ENCODE measurements at places on chromosomes 7 and 10. TPM values are rescaled to one million over a fixed set of nuclear protein-coding genes. Genes with fewer than 3 reads are reported as not detected.
A peak's percentile ranks its signal among the peaks of the same experiment; 100 is the strongest.

- no peaks in the 10 kb centered on the region for H3K27me3 ChIP-seq
- DNase-seq: no peak
- H3K36me3 ChIP-seq: no peaks in the 10 kb centered on the region
- no peak overlapping the region for H3K4me3 ChIP-seq
- H3K4me1 ChIP-seq: peaks cover 29% of the 10 kb centered on the region
Measured at GRCh38 chr10:95814011-95814727, 58.2 kb downstream of the ENTPD1 start.

DNA sequence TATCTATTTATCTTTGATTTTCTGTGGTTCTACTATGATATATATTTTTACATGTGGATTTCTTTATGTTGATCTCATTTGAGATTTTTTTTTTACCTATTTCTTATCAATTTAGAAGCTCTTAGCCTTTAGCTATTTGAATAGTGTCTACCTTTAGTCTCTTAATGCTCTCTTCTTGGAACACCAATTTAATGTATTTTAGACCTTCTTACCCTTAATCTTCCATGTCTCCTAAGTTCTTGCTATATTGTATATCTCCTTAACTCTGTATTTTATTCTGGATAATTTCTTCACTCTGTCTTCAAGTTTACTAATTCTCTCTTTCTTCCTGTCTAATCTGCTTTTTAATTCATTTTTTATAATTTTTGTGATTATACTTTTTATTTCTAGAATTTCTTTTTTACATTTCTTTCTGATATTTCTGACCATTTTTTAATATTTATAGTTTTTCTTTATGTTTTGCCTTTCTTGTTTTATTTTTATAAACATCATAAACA is 27.3 kb downstream of the CSTF2T start:
- H3K4me3 ChIP-seq: no peak overlapping the region
- H3K27ac ChIP-seq: no peak overlapping the region
- no peaks in the 10 kb centered on the region for H3K27me3 ChIP-seq

The TAS2R5 gene
- 1.2 TPM for total RNA-seq

The PTF1A gene
- not detected for total RNA-seq

GRCh38 chr10:58331646-58332045 is 3.2 kb upstream of the UBE2D1 start:
- peaks cover 5% of the 10 kb centered on the region for H3K4me1 ChIP-seq
- no peak for DNase-seq
- no peak overlapping the region for H3K27ac ChIP-seq
- H3K27me3 ChIP-seq: no peaks in the 10 kb centered on the region

The MMD2 gene
- not detected for total RNA-seq

The SLC29A4 gene
- 4.9 TPM for total RNA-seq

The LIPK gene
- not detected for total RNA-seq

DNA sequence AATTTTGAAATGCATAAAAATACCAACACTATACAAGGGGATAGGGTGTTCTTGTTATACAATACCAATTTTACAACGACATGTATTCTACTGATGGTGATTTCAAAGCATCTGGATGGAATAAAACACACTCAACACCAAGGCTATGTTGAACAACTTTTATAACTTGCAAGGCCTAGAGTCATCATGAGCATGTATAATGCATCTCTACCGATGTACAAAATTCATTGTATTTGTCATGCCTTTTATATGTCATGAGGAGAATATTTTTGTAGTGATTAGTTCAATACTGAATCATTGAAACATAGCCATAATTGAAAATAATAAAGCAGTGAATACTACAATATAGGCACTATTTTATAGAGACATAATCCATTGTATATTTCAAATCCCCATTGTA is 160.2 kb downstream of the ETV1 start:
- H3K27me3 ChIP-seq: no peaks in the 10 kb centered on the region
- H3K4me1 ChIP-seq: no peaks in the 10 kb centered on the region
- no peak overlapping the region for H3K27ac ChIP-seq
- no peak for DNase-seq
- H3K4me3 ChIP-seq: no peak overlapping the region

- no peaks in the 10 kb centered on the region for H3K4me1 ChIP-seq
- H3K4me3 ChIP-seq: no peak overlapping the region
- H3K27ac ChIP-seq: no peak overlapping the region
- no peaks in the 10 kb centered on the region for H3K36me3 ChIP-seq
Measured at GRCh38 chr7:29445736-29446135, 117.9 kb upstream of the PRR15 start.

DNA sequence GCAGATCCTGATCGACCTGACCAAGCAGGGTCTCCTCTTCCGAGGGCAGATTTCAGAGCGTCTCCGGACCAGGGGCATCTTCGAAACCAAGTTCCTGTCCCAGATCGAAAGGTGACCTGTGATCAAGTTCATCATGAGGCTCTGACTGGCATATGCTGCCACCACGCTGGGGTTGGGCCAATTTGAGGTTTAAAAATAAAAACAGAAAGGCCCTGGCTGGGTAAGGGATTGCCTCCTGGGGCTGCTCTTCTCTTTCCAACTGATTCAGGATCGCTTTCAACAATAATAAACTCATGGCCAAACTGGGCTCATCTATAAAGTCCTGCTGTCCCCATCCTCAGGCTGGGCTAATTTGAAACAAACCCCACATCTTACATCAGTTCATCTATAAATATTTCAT is 17.1 kb upstream of the HK1 start:
- H3K4me3 ChIP-seq: no peak overlapping the region
- no peaks in the 10 kb centered on the region for H3K4me1 ChIP-seq
- H3K27ac ChIP-seq: no peak overlapping the region
- H3K27me3 ChIP-seq: no peaks in the 10 kb centered on the region

DNA sequence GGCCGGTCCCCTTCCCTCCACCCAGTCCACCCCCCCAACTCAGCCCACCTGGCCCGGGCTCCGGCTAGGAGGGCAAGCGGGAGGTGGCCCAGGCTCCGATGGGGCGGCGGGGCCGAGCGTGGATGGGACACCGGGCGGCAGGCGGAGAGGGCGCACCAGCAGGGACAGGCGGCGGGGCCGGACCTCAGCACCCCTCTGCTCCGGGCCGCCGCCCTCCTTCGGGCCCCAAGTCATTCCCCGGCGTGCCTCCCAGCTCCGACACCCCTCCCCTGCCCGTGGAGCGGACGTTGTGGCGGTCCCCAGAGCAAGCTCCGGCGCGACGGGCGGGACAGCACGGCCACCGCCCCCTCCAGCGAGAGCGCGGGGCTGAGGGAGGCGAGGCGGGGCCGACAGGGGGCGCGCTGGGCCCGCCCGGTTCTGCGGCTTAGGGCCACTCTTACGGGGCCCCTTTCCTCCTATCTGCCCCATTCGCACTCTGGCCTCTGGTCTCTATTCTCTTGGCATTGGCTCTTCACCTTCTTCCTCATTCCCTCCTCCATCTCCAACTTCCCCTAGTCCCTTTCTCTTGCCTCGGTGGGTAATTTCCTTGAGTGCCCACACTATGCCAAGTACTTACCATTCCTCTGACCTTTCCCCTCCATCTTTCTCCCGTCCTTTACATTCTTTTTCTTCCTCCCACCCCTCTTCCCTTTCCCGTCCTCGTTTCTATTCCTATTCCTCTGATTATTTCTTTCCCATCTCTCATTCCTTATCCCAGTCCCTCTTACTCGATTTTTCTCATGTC is 701 bp upstream of the GBX1 start:
- H3K4me1 ChIP-seq: peaks cover 15% of the 10 kb centered on the region
- H3K36me3 ChIP-seq: no peaks in the 10 kb centered on the region
- no peak for DNase-seq
- H3K4me3 ChIP-seq: peak overlapping the region; percentile 57
- no peak overlapping the region for H3K27ac ChIP-seq
- peaks cover 31% of the 10 kb centered on the region for H3K27me3 ChIP-seq

The MCM10 gene
- total RNA-seq: not detected

The MPP7 gene
- total RNA-seq: 46.6 TPM

DNA sequence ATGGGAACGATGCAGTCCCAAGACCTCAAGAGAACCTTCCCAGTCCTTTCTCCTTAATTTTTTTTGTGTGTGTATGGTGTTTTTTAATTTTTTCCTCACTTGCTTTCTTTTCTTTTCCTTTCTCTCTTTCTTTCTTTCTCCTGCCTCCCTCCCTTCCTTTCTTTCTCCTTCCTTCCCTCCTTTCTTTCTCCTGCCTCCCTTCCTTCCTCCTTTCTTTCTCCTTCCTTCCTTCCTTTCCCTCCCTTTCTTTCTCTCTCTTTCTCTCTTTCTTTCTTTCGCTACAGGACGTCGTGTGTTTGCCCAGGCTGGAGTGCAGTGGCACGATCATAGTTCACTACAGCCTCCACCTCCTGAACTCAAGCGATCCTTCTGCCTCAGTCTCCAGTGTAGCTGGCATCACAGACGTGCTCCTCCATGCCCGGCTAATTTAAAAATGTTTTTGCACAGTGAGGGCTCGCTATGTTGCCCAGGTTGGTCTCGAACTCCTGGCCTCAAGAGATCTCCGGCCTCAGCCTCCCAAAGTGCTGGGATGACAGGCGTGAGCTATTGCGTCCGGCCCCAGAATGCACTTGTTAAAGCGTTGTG is 709 bp upstream of the NIPSNAP2 start:
- peaks cover 4% of the 10 kb centered on the region for H3K36me3 ChIP-seq
- peak overlapping the region; percentile 95 for H3K27ac ChIP-seq
- H3K4me3 ChIP-seq: peak overlapping the region; percentile 77
- H3K27me3 ChIP-seq: no peaks in the 10 kb centered on the region
- no peak for DNase-seq

DNA sequence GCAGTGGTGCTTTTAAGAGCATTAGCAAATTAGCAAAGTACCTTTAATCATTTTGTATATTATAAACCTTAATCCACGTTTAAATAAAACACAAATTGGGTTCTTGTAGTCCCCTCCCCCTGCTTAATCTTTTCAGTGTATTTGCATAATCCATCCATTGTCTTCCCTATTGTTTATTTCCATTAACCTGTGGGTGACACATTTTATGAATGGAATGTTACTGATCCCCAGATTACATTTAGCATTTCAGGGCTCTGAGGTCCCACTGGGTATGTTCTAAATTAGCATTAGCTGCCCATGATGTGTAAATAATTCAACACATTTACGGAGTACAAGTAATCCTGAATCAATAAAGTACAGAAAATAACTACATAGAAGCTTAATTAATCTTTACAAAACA is 138.4 kb upstream of the FEZF1 start:
- H3K4me1 ChIP-seq: no peaks in the 10 kb centered on the region
- no peak overlapping the region for H3K4me3 ChIP-seq
- no peak for DNase-seq
- no peak overlapping the region for H3K27ac ChIP-seq
- H3K27me3 ChIP-seq: no peaks in the 10 kb centered on the region

The MDFIC gene
- 34.6 TPM for total RNA-seq

DNA sequence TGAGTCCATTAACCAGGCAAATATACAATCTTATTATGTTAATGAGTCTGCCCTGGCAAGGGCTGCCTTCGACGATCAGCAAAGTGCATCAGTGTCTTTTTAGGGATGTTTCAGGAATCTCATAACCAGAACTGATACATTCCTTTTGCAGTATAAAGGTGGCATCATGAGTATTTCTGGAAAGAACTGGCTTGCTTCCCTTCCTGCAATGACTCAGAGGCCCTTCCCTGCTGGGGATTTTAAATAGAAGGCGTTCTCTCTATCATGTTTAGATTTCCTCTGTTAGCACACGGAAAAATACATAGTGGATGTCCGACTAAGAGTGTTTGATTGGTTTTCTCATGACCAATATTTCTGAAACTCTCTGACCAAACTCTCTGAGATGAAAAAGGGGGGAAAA is 1.8 kb downstream of the NPS start:
- H3K36me3 ChIP-seq: no peaks in the 10 kb centered on the region
- no peaks in the 10 kb centered on the region for H3K27me3 ChIP-seq
- H3K4me3 ChIP-seq: no peak overlapping the region
- no peak overlapping the region for H3K27ac ChIP-seq
- H3K4me1 ChIP-seq: no peaks in the 10 kb centered on the region

Measured in esophagus muscularis mucosa (tissue), 4 donors.